ENCODE measurements at places on chromosomes 12 and 14.

- no peak for DNase-seq
Measured at GRCh38 chr14:63130531-63130930, 73.7 kb upstream of the RHOJ start.

DNA sequence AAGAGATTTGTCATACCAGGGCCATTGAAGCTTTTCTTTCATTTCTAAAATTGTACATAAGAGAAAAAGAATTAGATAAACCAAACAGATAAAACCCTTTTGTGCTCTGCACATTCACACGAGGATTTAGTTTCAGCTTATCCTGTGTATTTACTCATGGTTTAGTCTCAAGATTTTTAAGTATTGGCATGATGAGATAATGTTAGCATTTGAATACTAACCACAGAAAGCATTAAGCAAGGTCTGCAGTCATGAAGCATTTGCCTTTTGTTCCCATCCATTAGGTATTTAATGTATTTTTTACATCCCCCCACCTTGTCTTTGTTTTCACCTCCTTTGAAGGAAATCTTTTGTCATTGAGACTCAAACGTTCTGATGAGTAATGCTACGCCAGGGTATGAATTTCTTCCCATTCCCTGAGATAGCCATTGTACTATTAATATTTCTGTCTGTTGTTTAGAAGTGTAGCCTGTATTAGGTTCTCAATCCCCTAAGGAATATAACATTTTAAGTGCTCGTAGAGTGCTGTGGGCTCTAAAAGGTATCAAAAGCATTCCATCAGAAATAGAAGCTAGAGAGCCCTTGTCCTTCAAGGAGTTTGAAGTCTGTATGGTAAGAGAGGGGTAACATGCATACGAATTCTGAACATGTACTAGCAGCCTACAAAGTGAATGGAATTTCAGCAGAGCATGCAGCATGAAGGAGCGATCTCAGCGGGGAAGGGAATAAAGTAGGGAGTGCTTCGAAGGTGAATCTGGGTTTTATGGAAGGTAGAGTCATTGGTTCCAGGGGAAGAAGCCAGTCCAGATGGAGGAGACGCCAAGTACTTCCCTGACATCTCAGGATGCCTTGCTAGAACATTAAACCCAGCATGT lies 22.3 kb downstream of the CRADD start:
- DNase-seq: no peak

GRCh38 chr12:2261708-2262107 lies 208.9 kb downstream of the CACNA1C start:
- no peak for DNase-seq

DNA sequence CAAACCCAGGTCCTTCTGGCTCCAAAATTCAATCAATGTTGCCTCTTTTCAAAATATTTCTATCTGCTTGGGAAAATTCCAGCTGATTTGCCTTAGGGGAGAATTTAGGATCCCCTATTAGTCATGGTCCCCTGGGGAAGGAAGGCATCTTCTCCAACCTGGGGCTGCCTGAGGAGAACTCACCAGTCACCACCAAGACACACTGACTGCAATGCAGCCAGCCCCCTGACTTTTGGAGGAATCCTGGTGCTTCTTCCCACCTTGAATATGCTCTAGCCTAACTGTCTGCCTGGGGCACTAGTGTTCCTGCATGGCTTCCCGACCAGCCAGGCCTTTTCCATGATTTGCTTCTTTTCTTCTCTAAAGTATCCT lies 71.8 kb upstream of the BCL2L14 start:
- DNase-seq: no peak

DNA sequence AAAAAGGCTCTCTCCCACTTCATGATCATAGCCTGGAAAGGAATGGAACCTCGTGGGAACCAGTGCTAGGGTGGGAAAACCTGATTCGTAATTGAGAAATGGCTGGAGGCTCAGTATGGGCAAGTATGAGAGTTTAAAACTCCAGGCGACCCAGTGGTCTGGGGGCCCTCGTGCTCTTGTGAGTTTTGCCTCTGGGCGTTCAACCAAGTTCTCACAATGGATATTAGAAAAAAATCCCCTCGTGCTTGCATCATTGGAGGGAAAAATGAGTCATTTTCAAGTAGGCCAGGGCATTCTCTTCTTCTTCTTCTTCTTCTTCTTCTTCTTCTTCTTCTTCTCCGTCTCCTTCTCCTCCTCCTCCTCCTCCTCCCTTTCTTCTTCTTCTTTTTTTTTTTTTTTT lies 39.0 kb downstream of the GPR68 start:
- DNase-seq: no peak

GRCh38 chr12:40646456-40646855 lies 45.8 kb upstream of the CNTN1 start:
- no peak for DNase-seq

GRCh38 chr12:86170051-86170450 lies 86.1 kb downstream of the MGAT4C start:
- no peak for DNase-seq

GRCh38 chr12:802242-803120 lies 50.1 kb downstream of the WNK1 start:
- DNase-seq: no peak

- DNase-seq: no peak
Measured at GRCh38 chr12:64551676-64552075, 58.6 kb upstream of the RASSF3 start.

DNA sequence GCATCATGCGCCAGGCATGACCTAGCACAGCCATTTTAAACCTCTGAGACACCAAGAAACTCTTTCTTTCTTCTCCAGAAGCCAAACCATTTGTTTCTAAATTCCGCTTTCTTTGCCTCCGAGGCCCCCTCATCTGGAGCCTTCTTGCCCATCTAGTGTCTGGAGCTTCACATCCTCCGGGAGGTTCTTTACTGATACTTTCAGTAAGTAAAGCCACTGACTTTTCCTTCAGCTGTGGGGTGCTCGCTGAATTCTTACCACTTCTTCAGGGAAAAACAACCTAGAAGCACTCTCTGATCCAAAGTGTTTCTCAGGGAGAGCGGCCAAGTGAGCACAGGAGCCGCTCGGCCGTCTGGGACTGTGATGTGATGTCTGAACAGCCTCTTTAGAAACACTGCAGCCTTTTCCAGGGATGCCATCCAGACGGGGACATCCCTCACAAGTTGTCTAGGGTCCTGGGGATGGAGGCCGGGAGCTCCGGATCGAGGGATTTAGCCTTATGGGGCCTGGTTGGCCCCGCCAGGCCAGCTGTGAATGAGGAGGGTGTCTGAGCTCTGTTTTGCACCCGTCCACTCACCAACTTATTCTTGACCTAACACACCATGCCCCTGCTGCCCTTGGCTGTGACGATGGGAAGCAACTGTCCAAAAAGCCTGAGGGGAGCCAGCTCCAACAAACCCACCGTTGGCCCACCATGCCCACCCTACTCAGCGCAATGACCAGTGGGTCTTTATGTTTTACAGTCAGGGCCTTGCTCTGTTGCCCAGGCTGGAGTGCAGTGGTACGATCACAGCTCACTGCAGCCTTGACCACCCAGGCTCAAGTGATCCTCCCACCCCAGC lies 160.6 kb downstream of the ZFP36L1 start:
- no peak for DNase-seq

- no peak for DNase-seq
Measured at GRCh38 chr12:126811391-126811790, 1455.6 kb upstream of the TMEM132C start.

DNA sequence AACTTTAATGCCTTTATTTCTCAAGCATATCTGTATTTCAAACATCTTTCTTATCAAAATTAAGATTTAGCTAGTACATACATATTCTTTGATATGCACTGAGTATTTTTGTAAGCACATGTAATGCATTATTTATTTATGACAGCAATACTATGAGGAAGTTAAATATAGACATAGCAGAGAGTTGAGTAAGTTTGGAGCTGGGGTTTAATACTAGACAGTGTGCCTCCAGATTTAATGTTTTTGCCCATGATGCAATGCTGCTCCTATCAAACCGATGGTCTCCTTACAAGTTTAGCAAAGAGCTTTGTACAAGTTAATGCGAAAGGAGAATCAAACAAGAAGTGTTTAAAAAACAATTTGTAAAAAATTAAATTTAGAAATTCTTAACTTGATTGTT lies 826.6 kb upstream of the MGAT4C start:
- DNase-seq: no peak

- no peak for DNase-seq
Measured at GRCh38 chr14:96790706-96791105, 6.5 kb upstream of the VRK1 start.

DNA sequence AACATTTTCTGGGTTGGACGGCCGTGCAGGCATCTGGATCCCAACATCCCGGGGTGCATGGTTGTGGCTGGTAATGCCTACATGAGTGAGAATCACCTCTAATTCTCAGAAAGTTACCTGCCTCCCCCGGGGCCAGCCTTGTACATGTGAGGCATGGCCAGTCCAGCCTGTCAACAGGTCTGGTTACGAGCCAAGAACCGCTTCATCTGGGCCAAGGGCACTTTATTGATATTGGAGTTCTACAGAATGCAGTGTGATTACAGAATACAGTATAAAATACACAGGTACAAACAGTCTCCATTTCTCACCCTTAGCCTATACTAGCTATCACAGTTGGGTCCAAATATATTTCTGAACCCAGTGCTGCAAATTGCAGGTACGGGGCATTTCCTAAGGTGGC lies 84.9 kb upstream of the EVL start:
- no peak for DNase-seq

All from stimulated activated CD4-positive, alpha-beta T cell treated with anti-CD3 and anti-CD28 coated beads, TNF-alpha, amount 100 ng/mL, for 4 hours (primary cell).